ENCODE measurements at places on chromosomes 7 and 10.

DNA sequence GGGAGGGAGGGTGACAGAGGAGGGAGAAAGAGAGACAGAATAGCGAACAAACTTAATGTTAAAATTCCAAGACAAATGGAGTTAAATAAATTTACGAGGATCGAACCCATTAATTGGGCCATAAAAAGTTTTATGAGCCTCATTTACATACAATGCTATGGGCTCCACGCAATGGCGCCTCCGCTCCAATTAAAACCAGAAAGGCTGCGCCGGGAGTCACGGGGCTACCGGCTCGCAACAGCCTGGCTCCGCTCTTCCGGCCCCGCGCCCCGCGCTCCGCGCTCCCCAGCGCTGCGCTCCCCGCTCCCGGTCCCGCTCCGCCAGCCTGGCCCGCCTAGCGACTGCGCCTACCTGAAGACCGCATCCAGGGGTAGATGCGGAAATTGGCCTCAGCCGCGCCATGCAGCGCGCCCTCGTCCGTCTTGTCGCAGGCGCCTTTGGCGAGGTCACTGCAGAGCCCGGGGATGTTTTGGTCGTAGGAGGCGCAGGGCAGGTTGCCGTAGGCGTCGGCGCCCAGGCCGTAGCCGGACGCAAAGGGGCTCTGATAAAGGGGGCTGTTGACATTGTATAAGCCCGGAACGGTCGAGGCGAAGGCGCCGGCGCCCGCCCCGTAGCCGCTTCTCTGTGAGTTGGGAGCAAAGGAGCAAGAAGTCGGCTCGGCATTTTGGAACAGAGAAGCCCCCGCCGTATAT is 513 bp downstream of the HOXA7 start:
- DNase-seq, result no peak

DNA sequence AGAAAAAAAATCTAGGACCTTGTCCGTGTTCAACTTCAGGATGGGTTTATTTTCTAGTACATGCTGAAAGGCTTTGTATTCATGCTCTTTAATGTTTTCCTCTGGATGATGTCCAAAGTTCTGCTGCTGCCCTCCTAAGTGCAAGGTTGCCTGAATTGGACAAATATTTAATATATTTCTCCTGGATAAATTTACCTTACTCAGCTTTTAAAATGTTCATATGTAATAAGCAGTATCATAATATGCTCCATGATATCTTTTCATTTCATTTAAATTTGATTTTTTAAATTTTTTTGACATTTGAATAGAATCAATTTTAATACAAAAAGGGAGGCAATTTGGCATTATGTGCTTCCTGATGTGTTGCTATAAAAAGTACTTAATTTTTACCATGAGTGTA is 95.9 kb upstream of the SLC25A13 start:
- DNase-seq, result no peak

DNA sequence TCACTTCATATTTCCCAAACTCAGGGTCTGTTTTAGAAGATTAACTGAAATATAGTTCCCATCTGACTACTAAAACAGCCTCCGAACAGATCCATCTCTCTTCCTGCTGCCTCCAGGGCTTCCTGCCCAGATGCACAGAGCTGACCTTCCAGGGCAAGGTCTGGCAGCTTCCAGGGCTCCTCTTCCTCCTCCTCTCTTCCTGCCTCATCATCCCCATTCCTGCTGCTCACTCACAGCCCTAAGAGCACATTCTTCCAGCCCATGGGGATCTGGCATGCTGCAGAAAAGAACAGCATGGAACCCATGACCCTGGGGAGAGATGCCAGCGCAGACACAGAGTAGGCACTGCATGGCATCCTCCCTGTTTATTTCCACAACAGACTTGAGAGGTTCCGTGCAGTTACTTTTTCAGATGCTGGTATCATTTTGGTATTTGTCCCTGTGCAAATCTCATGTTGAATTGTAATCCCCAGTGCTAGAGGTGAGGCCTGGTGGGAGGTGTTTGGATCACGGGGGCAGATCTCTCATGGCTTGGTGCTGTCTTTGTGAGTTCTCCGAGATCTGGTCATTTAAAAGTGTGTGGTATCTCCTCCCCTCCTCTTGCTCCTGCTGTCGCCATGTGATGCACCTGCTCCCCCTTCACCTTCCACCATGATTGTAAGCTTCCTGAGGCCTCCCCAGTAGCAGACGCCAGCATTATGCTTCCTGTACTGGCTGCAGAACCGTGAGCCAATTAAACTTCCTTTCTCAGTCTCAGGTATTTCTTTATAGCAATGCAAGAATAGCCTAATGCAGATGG is 4.4 kb downstream of the PKD1L1 start:
- no peak for DNase-seq

DNA sequence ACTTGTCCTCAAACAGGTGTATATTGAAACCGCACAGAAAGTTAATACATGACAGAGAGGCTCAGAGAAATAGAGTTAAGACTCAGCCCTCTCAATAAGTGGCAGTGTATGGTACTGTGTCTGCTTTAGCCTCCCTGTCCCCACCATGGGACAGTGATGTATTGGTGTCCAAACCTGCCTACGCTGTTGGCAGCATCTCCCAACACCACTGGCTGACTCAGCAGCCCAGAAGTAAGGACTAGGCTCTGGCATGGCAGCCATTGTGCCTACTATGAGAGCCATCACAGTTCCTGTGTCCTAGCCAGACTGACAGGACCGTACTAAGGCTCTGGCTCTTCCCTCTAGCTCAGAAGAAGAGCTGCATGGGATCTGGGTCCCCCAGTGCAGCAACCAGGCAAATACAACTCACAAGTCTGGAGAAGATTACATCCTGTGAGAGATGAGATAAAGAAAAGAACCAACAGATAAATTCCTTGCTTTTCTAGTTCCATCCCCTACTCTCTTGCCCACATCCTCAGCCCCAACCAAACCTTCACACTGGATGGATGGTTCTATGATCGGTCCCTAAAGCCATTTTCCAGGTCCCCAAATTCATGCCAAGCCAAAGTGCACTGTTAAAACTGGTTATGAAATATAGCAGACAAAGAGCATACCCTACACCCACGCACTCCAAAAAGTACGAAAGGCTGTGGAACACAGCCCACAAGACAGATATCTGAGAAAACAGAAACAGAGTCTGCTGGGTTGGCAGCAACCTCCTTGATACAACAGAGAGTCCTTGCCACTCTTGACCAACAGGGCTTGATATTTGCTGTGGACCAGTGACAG is 44.1 kb upstream of the DMTF1 start:
- DNase-seq, result no peak

DNA sequence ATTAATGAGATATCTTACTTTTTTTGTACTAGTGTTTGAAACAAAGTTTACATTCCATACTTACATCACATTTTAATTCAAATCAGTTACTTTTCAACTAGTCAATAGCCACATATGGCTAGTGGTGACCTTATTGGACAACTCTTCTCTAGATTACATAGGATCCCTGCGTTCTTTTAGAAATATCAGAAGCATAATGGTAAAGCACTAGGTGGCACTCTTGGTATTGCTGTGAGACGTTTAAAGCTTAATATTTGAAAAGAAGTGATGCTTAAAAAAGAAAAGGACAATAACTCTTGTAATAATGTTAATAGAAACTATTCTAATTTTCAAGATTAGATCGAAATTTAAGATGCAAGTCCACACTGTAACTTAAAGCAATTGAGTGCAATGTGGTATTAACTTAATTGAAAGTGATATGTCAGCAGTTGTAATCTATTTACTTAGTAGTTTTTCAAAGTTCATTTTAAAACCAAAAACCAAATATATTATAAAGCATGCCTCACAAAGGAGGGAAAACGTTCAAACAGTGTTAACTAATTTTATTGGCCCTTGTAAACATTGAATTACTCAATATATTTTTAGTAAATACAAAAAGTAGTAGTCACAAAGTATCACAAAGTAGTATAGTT is 339.1 kb downstream of the ATRNL1 start:
- no peak for DNase-seq

DNA sequence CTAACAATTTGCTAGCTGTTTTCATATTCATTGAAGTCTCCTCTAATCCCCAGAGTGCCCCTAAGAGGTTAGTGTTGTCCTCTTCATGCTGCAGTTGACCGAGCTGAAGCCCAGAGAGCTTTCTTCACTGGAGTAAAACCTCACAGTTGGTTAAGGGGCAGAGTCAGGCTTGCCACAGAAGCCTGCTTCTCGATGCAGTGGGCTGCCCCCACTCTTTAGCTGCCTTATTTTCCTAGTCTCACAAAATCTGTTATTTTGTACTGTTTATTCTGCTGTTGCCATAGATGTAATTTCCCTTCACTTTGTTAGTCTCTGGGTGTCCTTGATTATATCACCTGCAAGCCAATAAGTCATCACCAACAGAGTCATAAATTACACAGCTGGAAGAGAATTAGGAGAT is 56.3 kb upstream of the ZPBP start:
- no peak for DNase-seq

Measured in iPS DF 6.9 (cell line).